ENCODE measurements at places on chromosomes 2 and 18.

DNA sequence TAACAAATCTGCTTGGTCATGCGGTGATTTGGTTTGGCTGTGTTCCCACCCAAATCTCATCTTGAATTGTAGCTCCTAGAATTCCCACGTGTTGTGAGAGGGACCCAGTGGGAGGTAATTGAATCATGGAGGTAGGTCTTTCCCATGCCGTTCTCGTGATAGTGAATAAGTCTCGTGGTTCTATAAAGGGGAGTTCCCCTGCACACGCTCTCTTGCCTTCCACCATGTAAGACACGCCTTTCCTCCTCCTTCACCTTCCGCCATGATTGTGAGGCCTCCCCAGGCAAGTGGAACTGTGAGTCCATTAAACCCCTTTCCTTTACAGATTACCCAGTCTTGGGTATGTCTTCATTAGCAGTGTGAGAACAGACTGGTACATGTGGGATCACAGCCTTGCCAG is 36.7 kb downstream of the TRABD2A start:
- no peak for DNase-seq

DNA sequence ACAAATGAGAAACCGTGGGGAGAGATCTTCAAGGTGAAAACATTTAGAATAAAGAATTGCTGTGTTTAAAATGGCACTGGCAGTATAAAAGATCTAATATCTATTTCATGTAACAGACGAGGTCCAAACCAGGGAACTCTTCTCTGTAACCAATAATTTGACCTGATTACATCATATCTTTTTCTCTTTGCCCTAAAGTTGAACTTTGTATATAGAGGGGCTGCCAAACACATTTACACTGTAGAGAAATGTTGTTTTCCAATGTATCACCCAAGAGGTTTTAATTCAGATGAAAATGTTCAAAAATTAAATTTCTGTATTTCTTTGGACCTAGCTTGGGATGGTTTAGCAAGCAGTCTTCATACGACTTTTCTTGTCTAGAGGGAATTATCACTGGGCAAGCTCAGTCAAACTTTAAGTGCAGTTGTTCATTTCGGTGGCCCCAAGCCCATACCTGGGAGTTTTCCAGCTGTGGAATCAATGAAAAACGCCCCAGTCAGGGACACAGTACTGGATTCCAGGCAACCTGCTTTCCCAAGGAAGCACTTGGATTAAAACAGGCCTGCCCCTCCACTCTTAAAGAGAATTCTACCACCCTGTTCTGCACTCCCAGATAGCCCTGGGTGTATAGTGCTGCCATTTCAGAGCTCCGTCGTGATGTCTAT is 208.5 kb upstream of the FN1 start:
- DNase-seq: no peak

DNA sequence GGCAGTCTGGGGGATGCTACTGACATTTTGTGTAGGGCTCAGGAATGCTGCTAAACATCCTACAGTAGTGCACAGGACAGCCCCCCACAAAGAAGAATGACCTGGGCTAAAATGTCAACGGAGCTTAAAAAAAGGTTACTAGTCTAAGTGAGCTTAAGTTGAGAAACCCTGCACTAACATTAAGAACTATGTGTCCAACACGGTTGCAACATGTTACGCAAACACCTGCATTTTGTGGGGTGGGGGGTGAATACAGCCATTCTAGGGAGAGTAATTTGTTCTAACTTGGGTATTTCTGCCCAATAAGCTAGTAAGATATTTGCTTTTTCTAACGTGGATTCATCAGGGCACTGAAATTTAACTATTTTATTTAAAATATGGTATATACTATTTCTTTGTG is 57.9 kb downstream of the SLC8A1 start:
- DNase-seq: no peak

DNA sequence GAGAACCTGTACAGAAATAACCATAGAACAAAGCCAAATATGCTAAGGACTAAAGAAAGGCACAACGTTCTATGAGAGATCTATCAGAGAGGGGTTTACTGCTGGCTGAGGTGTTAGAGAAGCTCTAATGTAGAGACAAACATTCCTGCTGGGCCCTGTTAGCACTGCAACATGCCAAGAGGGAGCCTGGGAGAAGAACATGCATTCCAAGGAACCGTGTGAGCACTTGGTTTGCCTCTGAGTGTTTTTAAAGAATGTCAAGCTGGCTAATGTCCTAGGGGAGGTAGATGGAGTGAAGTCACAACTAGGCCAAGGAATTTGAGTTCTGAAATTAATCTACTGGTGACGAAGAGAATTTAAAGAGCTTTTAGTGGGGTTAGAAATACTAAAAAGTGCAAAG is 384.3 kb upstream of the LYPD1 start:
- DNase-seq: no peak

- DNase-seq: no peak
These were observed 42.5 kb downstream of the ZEB2 start for GRCh38 chr2:144477281-144477956.

- no peak for DNase-seq
These were observed 58.3 kb downstream of the CIB4 start for GRCh38 chr2:26582890-26583289.

- DNase-seq: no peak
These were observed 755 bp downstream of the NEUROD1 start for GRCh38 chr2:181679544-181679979.

DNA sequence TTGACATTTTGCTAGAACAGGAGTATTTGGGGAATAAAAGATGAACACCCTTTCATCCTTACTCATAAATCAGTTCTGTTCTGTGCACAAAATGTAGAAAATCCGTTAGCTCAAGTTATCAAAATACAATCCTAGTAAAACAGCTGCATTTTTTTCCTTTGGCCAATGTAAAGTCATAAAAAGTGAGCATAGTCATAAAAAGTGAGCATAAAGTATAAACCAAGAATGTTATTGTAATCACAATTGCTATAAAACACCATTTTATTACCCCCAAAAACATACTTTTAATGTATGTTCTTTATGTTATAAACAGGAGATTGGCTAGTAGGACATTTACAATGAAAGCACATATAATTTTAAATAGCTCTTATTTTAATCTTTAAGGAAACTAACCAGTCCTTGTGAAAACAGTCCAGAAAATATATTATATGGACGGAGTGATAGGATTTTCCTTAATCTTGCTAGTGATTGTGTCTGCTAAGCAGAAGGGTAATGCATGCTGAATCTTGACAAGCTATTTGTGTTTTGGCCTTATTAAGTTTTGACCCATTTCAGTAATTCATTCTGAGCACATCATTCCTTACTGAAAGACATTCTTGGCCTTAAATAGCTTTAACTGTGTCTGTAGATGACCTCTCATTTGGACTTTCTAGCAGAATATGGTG is 891.8 kb downstream of the DSC3 start:
- no peak for DNase-seq

DNA sequence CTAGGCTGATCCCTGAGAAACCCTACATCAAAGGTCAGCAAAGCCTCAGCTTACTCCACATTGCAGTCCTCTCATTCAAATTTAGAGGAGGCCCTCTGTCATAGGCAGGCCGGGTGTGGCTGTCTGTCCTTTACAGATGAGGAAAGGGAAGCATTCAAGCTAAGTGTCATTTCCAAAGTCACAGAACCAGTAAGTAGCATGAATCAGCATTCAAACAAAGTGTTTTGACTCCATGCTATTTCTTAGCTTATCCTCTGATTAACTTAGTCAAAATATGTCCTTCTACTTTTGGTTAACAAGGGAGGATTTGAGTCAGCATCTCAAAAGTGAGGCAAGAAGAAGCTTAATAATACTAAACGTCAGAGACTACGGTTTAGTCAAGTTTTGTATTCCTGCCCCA is 409.0 kb upstream of the POU3F3 start:
- no peak for DNase-seq

GRCh38 chr2:21008790-21009661 is 34.8 kb downstream of the APOB start:
- no peak for DNase-seq

GRCh38 chr18:34976534-34976898 is 64.7 kb upstream of the MAPRE2 start:
- no peak for DNase-seq

DNA sequence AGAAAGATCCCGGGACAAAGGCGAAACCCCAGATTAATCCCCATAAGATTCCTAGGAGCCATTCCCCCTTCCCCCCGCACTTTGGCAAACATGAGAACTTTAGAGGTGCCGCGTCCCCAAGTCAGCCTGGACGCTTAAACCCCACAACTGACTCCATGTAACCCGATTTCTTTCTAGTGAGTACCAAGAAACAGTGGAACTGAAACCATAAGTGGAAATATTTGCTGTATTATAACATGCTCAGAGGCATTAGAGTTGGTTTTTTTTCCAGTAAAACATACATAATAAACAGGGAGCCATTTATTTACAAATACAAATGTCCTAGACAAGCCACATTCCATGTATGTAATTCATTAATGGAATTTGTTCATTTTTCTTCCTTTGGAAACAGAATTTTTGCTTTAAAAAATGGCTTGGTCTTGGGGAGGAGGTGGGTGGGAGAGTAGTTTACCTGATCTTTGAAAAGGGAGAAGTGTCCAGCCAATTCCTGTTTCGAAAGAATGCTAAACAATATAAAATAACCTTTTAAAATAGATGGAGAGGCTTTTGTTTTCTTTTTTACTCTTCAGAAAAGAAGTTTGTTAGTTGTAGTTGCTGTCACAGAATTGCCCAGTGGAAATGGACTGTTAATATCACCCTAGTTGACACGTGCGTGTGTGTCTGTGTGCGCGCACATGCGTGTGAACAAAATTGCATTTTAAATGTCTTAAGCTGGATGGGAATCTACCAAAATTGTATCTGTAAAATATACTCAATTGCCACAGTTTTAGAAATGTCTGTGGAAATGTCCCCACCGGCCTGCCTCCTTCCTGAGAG is 10.6 kb downstream of the POU3F3 start:
- DNase-seq: no peak

GRCh38 chr2:133849341-133849740 is 281.1 kb upstream of the NCKAP5 start:
- DNase-seq: no peak

GRCh38 chr2:138123741-138124140 is 159.5 kb downstream of the HNMT start:
- no peak for DNase-seq

- DNase-seq: no peak
These were observed 141.0 kb downstream of the INHBB start for GRCh38 chr2:120486946-120487345.

DNA sequence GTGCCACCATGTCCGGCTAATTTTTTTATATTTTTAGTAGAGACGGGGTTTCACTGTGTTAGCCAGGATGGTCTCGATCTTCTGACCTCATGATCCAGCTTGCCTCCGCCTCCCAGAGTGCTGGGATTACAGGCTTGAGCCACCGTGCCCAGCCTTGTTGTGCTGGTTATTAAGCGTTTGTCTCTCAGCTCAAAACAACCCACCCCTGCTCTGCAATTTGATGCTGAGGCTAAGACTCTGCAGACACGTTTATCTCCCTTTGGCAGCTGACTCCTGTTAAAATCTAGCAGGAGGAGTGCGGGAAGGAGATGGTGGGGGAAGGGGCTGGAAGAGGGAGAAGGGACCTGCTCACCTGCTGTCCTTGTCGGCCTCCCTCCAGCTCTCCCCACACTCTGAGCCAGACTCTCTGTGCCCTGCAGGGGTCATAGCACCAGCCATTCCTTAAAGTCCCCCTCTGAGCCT is 29.9 kb upstream of the IMPA2 start:
- DNase-seq: no peak

- no peak for DNase-seq
These were observed 46.4 kb upstream of the STON1 start for GRCh38 chr2:48483506-48483905.

- DNase-seq: peak; percentile 19
These were observed 23.6 kb upstream of the SLC9A4 start for GRCh38 chr2:102449370-102449974.

DNA sequence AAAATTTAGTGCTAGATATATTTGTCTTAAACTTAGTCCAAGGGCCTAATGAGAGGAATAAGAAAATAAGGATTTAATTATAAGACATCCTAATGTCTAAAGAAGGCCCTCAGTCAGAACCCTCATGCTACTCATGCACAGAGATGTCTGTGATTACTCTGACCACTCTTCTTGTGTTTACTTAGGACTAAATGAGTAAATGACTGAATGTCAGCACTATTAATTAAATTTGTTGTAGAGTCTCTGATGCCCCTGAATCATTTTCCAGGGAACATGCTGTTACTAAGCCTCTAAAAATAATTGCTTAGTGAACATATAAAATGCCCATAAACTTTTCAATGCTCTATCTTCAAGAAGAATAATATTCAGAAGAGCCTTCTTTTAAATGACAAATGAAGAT is 32.4 kb downstream of the GULP1 start:
- DNase-seq: no peak

DNA sequence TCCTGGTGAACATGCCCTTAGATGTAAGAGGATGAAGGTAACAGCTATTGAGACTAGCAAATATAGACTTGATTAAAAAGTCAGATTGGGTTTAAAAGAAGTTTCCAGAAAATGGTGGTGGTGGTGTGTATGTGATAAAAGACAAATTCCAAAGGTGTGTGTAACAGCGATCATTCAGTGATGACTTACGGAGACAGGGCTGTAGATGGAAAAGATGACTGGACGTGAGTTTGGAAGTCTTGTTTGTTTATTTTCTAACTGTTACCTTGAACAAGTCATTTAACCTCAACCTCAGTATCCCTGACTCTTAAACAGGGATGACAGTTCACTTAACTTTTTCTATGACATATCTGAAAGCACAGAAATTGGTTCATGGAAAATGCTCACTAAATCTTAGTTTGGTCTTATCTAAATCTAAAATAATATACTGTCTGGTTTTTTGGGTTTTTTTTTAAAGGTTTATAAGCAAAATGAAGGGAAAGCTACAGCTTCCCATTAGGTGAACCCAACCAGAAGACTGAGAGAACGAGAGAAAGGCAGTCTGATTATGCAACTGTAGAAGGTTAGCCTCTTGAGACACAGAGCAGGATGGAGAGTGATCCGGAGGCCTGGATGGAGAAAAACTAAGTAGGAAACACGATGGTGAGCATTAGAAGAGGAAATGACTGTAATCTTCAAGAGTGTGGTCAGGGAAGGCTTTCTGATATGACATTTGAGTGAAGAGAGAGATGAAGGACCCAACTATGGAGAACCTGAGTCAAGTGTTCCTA is 71.9 kb downstream of the TCF4 start:
- DNase-seq: no peak

Measured in stimulated activated CD8-positive, alpha-beta memory T cell treated with anti-CD3 and anti-CD28 coated beads, Interleukin-4, amount 100 ng/mL, for 1 hour (primary cell).